NCI-H1436 (cell line): ENCODE measurements at places on chromosomes 7 and 10.

DNA sequence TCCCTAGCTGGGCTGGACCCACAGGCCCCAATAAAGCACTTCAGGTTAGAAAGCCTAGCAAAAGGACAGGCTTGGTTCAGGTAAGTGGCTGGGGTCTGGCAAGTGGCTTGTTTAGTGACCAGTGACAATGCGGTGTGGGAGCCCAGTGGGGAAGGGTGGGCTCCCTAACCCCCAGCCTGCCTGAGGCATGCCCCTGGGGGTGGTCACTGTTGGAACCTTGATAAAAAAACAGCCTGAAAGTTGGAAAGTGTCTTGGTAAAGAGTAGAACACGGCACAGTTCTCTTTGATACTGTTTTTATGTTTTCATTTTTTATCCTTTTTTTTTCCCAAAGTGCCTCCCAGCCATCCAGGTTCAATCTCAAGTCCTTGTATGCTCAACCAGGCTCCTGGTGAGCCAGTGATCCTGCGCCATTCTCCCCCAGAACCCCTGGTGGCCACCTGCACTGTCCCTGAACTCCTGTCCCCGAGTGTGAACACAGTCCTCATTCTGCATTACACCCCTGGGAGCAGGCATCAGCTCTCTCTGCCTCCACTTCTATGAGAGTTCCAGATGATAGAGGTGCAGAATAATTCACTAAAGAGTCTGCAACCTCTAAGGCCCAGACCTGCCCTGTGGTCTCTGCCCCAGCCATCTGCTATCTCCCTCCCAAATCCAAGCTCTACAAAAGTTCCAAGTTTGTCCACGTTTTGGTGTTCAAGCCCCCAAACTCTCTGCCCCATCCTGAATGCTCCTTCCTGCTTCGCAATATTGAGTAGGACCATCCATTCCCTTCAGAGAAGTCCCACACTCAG lies 15.0 kb upstream of the CXCL12 start:
- DNase-seq: no peak

DNA sequence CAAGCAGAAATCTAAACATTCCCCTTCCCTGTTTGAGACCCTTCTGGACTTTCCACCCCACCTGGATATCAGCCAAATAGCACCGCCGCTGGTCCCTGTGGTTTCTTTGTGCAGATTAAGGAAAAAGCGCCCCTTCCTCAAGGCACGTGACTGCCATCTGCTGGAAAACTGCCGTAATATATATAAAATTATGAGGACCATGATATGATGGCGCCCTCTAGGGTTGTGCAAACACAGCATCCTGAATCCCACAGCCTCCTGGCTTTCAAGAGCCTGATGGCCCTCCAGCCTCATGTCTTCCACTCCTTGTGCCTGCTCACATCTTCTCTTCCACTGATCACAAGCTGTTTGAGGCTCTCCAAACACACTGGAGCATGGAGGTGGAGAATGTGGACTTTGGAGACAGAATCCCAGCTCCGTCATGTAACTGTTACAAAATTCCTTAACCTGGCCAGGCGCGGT lies 121.3 kb downstream of the MYL10 start:
- DNase-seq: peak; percentile 73

DNA sequence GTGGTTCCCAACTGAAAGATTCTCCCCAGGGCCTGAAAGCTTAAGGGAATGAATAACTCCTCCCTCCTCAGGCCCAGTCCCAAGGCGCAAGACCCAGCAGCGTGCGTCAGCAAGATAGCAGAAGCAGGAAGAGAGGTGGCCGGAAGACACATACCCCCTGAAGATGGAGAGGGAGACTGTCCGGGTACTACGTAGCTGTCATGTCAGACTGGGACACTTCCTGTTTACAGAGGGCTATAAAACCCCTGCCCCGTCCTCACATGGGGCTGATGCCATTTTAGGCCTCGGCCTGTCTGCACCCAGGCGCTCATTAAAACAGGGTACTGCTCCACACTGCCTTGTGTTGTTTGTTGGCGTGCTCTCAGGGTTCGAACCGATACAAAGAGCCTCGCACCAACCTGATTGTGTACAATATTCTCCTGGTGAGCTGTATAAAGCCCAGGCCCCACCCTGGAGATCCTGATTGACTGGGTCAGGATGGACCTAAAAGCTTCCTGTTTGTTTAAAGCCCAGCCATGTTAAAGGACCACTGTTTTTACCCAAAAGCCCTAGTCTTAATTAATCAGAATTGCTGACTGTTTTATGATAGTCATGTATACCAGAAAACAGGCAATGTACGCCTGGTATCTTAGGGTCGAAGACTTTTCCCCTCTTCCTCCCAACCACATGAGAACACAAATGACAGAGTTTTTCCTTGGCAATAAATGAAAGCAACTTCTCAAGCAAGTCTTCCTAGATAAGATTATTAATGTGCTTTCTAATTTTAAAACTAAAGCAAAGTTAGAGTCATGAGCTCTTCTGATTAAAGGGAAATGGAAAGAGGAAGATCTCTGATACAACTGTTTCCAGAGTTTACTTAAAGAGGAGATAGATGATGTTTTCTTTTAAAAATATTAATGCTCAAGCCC lies 251.5 kb downstream of the DOCK4 start:
- no peak for DNase-seq

GRCh38 chr7:83509255-83510021 lies 139.5 kb downstream of the SEMA3E start:
- no peak for DNase-seq

GRCh38 chr7:118777308-118777707 lies 552.8 kb downstream of the ANKRD7 start:
- DNase-seq: no peak

GRCh38 chr10:107616463-107617410 lies 452.2 kb upstream of the SORCS1 start:
- DNase-seq: no peak

GRCh38 chr7:138980563-138981291 lies 462 bp downstream of the KIAA1549 start:
- DNase-seq: no peak

- DNase-seq: no peak
Measured at GRCh38 chr10:28925121-28925663, 247.9 kb downstream of the BAMBI start.

- no peak for DNase-seq
Measured at GRCh38 chr10:128125416-128125943, 743 bp downstream of the MKI67 start.

DNA sequence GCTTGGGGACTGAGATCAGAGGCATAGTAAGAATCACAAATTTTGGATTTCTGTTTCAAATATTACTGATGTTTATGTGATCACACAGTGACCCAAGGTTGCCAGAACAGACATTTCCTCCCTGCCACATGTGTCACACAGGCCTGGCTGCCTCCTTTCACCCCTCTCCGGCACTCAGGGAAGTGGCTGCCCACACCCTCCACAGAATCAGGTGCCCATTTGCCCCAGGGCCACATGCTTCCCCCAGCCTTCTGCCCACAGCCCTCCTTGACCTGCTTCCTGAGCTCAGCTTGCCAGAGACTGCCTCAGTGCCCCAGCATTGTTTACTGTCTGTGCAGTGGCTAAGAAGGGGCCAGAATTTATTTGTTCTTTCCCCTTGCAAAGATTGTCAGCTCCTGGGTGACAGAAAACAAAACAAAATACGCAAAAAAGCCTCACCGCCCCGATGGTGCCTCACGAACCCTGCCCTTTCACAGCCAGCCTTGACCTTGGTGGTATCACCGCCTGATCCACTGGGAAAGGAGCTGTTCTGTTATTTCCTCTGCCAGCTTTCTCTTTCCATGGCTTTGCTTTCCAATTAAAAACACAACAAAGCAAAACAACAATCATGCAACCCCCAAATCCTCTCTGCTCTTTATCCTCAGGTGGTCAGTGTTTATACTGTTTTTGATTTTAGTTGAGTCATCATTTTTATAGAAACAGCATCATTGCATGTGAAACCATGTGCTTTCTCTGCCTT lies 52.8 kb downstream of the CHN2 start:
- DNase-seq: no peak

- no peak for DNase-seq
Measured at GRCh38 chr7:7119729-7120128, 62.6 kb upstream of the C1GALT1 start.

DNA sequence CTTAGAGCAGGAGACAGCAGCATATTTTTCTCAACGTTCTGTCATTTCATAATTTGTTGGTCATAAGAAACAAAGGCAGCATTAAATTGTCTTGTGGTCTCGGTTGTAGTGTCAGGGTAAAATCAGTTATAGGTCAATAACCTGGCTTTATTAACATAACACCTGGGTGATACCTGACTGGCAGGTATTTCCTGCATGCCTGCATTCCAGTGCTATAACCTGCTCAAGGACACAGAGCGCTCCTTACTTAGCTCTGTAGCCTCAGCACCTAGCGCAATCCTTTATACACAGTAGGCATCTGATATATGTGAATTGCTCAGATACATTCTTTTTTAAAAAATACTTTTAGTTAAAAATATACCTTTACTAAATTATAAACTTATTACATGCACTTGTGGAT lies 38.9 kb upstream of the PRKG1 start:
- DNase-seq: no peak

GRCh38 chr10:113982769-113983168 lies 60.9 kb upstream of the ADRB1 start:
- no peak for DNase-seq

GRCh38 chr10:119383174-119383856 lies 159.2 kb downstream of the RGS10 start:
- DNase-seq: no peak

- no peak for DNase-seq
Measured at GRCh38 chr7:73570977-73571376, 7.4 kb downstream of the TBL2 start.

GRCh38 chr10:96271016-96271815 lies at the start of gene BLNK:
TSS of gene BLNK (minus strand) at chr10:96271569. CDS start at chr10:96271398, 171 bp downstream.
- no peak for DNase-seq

DNA sequence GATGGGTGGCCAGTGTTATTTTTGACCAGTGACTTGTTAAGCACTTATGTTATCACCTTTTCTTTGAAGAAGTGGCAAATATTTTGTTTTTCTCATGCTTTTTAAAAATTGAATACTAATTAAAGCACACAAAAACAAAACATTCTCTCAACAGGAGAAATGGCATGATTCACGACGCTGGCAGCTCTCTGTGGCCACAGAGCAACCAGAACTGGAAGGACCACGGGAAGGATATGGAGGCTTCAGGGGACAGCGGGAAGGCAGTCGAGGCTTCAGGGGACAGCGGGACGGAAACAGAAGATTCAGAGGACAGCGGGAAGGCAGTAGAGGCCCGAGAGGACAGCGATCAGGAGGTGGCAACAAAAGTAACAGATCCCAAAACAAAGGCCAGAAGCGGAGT lies 6.2 kb upstream of the KIFBP start:
- no peak for DNase-seq

DNA sequence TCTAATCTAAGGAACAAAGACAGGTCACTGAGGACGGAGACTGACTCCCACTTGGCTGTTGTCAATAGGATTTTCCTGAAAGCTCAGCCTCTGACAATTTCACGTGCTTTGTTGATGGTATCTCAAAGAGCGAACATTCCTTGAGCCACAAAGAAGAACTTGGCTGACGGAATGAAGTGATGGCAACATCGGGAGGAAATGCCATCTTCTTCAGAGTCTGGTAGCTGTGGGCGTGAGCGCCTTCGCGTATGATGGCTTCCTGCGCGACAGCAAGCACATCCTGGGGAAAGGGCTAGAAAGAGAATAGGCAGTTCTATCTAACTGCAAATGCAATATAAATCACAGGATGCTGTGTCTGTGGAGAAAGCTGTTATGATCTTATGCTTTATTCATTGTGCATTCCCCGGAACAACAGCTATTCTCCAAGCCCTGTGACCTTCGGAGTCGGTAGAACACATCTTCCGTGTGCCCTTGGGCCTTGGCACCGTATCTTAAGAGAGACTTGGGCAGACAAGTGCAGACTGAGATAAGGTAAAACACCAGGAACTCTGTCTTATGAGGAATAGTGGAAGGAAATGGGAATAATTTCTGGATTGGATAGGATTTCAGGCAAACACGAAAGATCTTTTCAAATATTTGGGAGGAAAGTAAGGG lies 19.6 kb upstream of the GTPBP4 start:
- DNase-seq: no peak

DNA sequence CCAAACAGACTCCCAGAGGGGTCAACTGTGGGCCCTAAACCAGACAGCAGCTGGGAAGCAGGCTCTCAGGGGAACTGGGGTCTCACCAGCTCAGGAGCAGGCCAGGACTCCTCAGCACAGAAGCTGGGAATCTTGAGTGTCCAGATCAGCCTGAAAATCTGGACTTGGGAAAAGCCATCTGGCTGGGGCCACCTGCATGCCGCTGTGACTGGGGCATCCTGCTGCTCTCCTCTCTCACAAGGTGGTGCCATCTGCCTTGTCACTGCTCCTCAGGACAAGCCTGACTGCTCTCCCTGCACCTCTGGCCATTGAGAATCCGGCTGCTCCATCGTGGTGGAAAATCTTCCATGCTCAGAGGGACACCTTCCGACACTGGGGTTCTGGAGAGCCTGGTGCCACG lies 141.4 kb downstream of the PLPP4 start:
- DNase-seq: no peak

DNA sequence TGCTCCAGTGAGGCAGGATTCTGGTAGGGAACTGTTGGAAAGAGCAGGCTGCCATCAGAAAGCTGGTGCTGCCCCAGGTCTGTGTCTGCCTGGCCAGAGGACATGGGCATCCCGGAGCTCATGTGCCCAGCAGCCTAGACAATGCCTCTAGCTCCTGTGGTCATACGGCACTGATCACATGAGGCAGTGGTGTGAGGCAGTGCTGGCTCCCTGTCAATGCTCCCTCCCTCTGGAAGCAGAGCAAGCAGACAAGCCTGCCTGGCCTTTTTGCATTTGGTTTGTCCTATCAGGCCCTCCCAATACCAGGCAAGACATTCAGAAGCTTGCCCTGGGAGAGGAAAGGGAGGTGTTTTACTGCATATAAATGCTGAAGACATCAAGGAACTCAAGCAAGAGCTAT lies 19.5 kb upstream of the MMP21 start:
- DNase-seq: no peak

DNA sequence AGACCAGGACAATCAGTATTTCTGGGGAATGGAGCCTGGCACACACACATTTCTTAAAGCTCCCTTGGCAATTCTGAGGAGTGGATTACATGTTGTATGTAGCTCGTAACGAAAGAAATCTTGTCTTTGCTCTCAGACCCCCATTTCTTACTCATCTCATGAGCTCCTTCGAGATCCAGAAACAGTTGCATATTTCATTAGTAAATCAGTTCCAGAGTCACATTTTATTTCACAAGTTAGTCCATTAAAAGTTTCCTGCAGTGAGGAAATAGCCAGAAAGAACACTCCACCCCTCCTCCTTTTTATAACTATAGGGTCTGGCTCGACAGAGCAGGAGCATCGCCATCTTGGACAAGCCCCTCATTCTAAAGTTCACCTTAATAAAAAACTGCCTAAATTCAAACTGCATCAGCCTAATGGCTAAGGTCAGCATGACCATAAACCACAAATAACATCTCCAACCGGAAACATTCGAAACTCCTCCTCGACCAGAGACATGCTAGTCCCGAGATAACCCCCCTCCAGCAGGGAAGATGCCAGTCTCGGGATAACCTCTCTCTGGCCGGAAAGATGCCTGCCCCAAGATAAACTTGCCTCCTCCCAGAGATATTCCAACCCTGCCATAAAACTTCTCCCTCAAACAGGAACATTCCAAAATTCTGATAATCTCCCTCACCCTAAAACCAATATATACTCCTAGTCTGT lies 7.4 kb downstream of the EGFR start:
- no peak for DNase-seq
